ENCODE measurements at places on chromosomes 7 and 10.

DNA sequence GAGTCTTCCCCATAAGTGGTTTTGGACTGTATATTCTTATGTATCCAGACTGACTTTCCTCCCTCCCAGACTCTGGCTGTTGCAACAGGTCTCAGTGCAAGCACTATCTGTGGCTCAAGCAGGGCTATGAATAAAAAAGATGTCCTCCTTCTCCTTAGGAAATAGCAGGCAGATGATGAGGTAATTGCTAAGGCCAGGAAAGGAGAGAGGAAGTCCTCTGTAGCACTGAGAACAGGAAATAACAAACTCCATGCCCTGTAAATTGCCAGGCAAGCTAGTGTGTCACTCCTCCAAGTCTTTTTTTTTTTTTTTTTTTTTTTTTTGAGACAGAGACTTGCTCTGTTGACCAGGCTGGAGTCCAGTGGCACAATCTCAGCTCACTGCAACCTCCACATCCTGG is 900.1 kb downstream of the TYW1 start:
- DNase-seq = no peak

DNA sequence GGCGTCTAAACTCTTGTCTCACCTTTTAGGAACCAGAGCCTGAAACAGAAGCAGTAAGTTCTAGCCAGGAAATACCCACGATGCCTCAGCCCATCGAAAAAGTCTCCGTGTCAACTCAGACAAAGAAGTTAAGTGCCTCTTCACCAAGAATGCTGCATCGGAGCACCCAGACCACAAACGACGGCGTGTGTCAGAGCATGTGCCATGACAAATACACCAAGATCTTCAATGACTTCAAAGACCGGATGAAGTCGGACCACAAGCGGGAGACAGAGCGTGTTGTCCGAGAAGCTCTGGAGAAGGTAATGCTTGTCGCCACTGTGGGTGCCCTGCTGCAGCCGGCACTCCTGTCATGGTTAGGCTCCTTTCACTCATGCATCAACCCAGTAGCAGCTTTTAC is 113.1 kb downstream of the ZMYND11 start:
- no peak for DNase-seq

- DNase-seq = no peak
These were observed 55.2 kb upstream of the DKK1 start for GRCh38 chr10:52258799-52259425.

DNA sequence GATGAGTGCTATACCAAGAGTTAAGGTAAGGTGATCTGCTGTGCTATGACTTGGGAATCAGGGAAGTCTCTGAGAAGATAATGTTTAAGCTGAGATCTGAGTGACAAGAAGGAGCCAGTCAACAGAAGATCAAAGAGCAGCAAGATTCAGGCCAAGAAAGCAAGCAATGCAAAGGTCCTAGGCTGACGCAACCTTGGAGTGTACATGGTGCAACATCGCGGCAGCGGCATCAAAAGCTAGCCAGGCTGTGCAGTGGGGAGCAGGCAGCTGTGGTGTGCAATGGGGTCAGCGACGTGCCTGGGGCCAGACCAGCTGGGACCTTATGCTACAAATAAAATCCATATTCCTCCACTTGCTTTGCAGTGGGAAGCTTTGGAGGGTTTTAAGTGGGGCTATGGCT is 324.1 kb downstream of the LRMDA start:
- DNase-seq = no peak

DNA sequence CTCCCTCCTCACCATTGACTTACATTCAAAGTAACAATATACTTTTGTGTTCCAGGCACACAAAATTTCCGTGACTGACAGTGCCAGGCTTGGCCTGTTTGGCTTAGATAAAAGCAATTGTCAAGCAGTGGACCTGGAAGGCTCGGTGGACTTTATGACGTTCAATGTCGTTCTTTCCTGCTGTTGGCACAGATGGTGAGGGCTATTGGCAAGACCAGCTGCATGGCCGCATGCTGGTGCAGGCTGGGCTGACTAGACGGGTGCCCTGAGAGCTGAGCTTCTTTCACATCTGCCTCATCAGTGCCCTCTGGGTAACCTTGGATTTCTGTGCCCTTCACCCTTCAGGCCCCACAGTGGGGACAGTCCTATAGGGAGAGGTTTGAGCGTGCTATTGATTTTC is 45.2 kb downstream of the WIPF3 start:
- DNase-seq = no peak

DNA sequence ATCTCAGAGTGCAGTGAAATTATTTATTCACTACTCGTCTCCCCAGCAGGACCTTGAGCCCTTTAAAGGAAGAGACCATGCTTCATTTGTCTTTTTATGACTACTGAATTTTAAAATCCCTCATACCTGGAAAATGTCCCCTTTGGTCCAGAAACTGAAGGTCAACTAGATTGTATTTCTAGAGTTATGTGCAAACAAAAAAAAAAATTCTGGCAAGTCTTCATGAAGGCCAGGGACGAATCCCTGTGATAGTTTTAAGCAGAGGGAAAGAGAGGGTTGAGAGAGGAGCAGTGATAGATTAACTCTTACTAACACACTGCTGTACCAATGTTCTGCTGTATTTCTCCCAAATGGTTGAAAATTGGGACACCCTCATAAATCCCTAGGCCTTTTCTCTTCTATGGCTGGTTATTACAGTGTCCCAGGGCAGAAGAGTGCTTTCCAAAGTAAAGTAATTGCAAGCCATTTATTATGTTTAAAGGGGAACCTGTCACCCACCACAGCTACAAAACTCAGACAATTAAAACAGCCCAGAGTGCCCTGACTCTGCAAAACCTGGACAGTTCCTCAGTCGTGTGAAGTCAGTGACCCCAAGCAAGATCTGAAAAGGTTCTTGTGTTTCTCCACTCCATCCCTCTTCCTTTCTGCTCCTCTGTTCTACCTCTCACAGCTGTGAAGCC is 182.8 kb upstream of the AOAH start:
- DNase-seq = no peak

GRCh38 chr10:21516242-21517131 is 9.0 kb downstream of the SKIDA1 start:
- DNase-seq = no peak

Measured in GM12864 (cell line).